ENCODE measurements at places on chromosomes 7 and 10. TPM values are rescaled to one million over a fixed set of nuclear protein-coding genes. Genes with fewer than 3 reads are reported as not detected.

The IL2RA gene
- polyA plus RNA-seq, result 8.3 TPM

The CPXM2 gene
- polyA plus RNA-seq, result not detected

The H2BK1 gene
- polyA plus RNA-seq, result not detected

GRCh38 chr10:124723826-124724225 is 20.4 kb downstream of the FAM53B start:
- H3K27me3 ChIP-seq, result no peaks in the 10 kb centered on the region
- H3K27ac ChIP-seq, result peak overlapping the region; percentile 69
- H3K4me1 ChIP-seq, result peaks cover 95% of the 10 kb centered on the region

- H3K4me3 ChIP-seq, result no peak overlapping the region
- no peaks in the 10 kb centered on the region for H3K36me3 ChIP-seq
- no peak for DNase-seq
- H3K27me3 ChIP-seq, result no peaks in the 10 kb centered on the region
- no peaks in the 10 kb centered on the region for H3K4me1 ChIP-seq
These were observed 622.3 kb downstream of the SUGCT start for GRCh38 chr7:40757109-40757508.

DNA sequence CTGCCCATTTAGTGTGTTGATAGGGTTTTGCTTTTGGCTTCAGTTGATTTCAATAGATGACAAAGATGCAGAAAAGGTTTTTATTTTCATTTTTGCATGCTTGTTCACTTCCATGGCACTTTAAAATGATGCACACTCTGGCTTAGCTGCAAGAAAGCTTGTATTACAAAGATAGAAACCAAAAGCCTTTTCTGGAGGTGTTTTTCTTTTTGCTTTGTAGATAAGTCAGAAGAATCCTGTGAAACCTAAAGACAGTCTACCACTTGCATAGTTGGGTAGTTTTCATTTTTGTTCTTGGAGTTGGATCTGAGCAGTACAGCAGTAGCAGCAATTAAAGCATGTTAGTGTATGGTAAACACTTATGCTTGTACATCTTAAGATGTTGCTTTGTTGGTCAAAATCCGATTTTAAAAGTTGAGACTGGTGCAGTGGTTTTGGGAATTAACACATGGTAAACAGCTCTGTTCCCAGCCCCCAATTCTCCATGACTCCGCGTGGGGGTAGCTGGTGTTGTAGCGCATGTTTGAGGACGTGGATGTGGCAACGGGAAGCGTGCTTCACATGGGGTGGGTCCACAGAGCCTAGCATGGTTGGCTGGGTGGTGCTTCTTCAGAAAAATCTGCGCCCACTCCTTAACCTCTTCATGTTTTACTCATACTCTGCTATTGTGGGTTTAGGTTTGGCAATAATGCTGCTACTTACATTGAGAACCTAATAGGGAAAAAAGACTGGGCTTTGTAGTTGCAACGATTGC is 19.8 kb downstream of the CCNY start:
- peaks cover 60% of the 10 kb centered on the region for H3K4me1 ChIP-seq
- H3K27me3 ChIP-seq, result no peaks in the 10 kb centered on the region
- H3K4me3 ChIP-seq, result no peak overlapping the region
- H3K36me3 ChIP-seq, result no peaks in the 10 kb centered on the region
- no peak overlapping the region for H3K27ac ChIP-seq
- DNase-seq, result no peak

GRCh38 chr7:158828133-158829020 is 932 bp downstream of the ESYT2 start:
- H3K36me3 ChIP-seq, result no peaks in the 10 kb centered on the region
- H3K27me3 ChIP-seq, result no peaks in the 10 kb centered on the region
- peak overlapping the region; percentile 93 for H3K27ac ChIP-seq
- peak; percentile 17 for DNase-seq
- peak overlapping the region; percentile 73 for H3K4me3 ChIP-seq

DNA sequence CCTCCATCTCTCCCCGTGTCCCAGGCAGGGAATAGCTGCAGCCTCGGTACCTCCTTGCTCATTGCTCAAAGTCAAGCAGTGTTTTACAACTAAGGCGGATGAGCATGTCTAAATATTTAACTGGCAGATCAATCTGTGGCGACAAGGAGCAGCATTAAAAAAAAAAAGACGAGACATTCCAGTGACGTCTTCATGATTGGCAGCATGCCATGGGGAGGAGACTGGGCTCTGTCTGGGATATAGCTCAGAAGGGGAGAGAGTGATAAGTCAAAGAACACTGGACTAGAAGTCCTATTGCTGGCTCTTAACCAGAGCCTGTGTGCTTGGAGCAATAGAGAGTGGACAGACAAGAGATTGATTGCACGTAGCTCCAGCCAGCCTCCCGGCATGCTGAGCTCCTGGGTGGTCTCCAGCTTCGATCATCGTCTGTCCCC is 287.5 kb upstream of the PODXL start:
- H3K27me3 ChIP-seq, result no peaks in the 10 kb centered on the region
- no peak overlapping the region for H3K27ac ChIP-seq
- H3K36me3 ChIP-seq, result no peaks in the 10 kb centered on the region
- DNase-seq, result no peak
- H3K4me3 ChIP-seq, result no peak overlapping the region
- no peaks in the 10 kb centered on the region for H3K4me1 ChIP-seq

DNA sequence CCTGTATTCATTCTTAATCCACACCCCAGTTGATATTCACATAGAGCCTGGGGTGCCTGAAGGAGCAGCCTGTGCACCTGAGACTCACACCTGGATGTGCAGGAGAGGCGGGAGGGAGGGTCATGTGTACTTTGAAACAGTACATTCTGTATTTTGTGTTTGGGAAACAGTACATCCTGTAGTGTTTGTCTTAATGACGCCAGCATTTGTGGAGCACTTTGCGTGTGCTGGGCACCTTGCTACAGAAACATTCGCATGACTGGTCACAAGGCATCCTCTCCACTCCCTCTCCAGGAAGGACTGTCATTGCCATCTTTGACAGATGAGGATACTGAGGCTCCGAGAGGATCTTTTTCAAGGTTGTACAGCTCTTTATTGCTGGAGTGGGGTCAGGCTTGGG is 132.1 kb downstream of the TACC2 start:
- no peaks in the 10 kb centered on the region for H3K4me1 ChIP-seq
- H3K4me3 ChIP-seq, result no peak overlapping the region
- H3K36me3 ChIP-seq, result no peaks in the 10 kb centered on the region
- H3K27me3 ChIP-seq, result no peaks in the 10 kb centered on the region
- no peak overlapping the region for H3K27ac ChIP-seq
- DNase-seq, result no peak

GRCh38 chr7:37070471-37070870 is 346.2 kb upstream of the AOAH start:
- H3K27ac ChIP-seq, result no peak overlapping the region
- H3K4me3 ChIP-seq, result no peak overlapping the region
- no peaks in the 10 kb centered on the region for H3K27me3 ChIP-seq
- no peak for DNase-seq

GRCh38 chr7:88218836-88219605 is 817 bp downstream of the SRI start:
- peaks cover 4% of the 10 kb centered on the region for H3K36me3 ChIP-seq
- H3K4me1 ChIP-seq, result peaks cover 26% of the 10 kb centered on the region
- no peaks in the 10 kb centered on the region for H3K27me3 ChIP-seq
- peak overlapping the region; percentile 73 for H3K27ac ChIP-seq
- peak overlapping the region; percentile 87 for H3K4me3 ChIP-seq

DNA sequence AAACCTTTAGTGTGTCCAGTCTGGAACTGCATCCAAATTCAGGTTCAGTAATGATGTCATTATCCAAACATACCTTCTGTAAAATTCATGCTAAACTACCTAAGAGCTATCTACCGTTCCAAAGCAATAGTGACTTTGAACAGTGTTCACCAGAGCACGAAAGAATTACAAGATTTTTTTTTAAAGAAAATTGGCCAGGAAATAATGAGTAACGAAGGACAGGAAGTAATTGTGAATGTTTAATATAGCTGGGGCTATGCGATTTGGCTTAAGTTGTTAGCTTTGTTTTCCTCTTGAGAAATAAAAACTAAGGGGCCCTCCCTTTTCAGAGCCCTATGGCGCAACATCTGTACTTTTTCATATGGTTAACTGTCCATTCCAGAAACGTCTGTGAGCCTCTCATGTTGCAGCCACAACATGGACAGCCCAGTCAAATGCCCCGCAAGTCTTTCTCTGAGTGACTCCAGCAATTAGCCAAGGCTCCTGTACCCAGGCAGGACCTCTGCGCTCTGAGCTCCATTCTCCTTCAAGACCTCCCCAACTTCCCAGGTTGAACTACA is 694 bp upstream of the FAS start:
- no peak for DNase-seq
- H3K36me3 ChIP-seq, result no peaks in the 10 kb centered on the region
- H3K4me3 ChIP-seq, result peak overlapping the region; percentile 88

DNA sequence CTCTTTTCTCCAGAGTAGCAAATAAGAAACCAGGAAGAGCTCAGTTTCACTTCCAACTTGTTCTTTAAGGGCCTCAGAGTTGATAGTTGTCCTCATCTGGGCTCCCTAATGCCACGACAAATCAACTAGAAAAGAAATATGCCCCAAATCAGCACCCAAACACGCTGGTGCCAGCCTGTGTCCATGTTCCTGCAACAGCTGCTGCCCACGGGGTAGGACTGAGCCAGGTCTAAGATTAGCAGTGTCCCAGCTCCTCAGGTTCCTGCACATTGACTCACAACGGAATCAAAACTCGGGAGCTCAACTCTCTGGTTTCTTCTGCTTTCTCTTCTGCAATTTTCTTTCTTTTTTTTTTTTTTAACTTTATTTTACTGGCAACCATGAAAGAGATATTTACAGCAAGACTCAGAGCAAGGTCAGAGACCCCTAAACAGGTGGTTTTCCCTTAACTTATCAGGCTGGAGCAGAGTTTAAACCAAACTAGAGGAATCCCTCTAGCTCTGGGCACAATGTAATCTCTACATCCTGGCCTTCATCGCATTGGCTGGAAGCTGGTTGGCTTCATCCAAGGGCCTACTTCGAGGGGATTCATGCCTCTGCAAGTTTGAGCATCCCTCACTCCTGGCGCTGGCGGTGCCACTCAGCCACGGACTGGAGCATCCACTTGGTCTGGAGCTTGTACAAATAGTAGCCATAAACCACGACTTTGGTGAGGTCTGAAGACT is 126.1 kb downstream of the PFKFB3 start:
- H3K4me3 ChIP-seq, result no peak overlapping the region
- H3K27ac ChIP-seq, result no peak overlapping the region
- H3K27me3 ChIP-seq, result no peaks in the 10 kb centered on the region
- H3K36me3 ChIP-seq, result no peaks in the 10 kb centered on the region
- DNase-seq, result no peak
- H3K4me1 ChIP-seq, result no peaks in the 10 kb centered on the region

DNA sequence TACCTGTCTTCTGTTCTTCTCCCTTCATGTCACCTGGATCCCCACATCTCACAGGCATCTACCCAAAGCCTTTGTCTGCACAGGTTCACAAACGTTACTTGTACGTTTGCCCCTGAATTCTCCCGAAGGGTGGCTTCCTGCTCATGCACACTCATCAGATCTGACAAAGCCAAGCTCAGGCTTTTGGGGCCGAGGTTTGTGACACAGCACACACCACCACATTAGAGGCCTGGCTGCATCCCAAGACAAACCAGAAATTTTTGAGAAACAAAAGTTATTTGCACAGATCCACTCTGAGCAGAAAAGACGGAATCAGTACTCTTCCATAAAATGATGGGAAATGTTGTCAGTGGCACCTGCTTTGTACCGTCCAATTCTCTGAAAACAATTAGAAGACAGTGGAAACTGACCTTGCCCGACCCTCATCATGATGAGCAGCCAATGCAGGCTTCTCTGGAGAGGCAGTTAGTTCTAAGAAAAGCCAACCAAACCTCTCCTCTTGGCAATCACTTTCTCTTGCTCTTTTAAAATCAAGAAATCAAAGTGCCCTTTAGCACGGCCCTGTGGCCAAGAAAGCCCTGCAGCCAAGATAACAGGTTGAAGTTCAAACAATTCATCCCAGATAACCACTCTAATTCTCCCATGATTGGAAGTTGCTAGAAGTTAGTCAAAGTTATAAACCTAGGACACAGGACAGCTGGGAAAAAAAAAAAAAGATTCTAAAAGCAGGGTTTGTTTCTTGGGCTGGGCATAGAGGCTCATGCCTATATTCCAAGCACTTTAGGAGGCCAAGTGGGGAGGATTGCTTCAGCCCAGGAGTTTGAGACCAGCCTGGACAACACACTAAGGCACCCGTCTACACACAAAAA is 13.6 kb upstream of the SVIL start:
- H3K4me1 ChIP-seq, result peaks cover 27% of the 10 kb centered on the region
- no peak overlapping the region for H3K27ac ChIP-seq
- no peaks in the 10 kb centered on the region for H3K27me3 ChIP-seq
- no peak overlapping the region for H3K4me3 ChIP-seq

- H3K4me3 ChIP-seq, result no peak overlapping the region
- no peaks in the 10 kb centered on the region for H3K27me3 ChIP-seq
- H3K4me1 ChIP-seq, result no peaks in the 10 kb centered on the region
- H3K27ac ChIP-seq, result no peak overlapping the region
These were observed 94.0 kb upstream of the STEAP1B start for GRCh38 chr7:22594020-22594419.

GRCh38 chr10:11683529-11684320 is 58.5 kb upstream of the ECHDC3 start:
- DNase-seq, result no peak
- H3K36me3 ChIP-seq, result no peaks in the 10 kb centered on the region
- H3K4me1 ChIP-seq, result peaks cover 53% of the 10 kb centered on the region
- no peaks in the 10 kb centered on the region for H3K27me3 ChIP-seq
- H3K27ac ChIP-seq, result no peak overlapping the region

GRCh38 chr7:16347066-16347826 is 74.1 kb downstream of the CRPPA start:
- peaks cover 17% of the 10 kb centered on the region for H3K4me1 ChIP-seq
- H3K27me3 ChIP-seq, result no peaks in the 10 kb centered on the region
- no peak overlapping the region for H3K27ac ChIP-seq
- no peaks in the 10 kb centered on the region for H3K36me3 ChIP-seq
- no peak for DNase-seq

GRCh38 chr10:118568327-118568848 is 27.1 kb downstream of the PRLHR start:
- H3K4me1 ChIP-seq, result peaks cover 11% of the 10 kb centered on the region
- H3K4me3 ChIP-seq, result no peak overlapping the region
- H3K27me3 ChIP-seq, result no peaks in the 10 kb centered on the region
- H3K27ac ChIP-seq, result no peak overlapping the region
- peak; percentile 59 for DNase-seq

DNA sequence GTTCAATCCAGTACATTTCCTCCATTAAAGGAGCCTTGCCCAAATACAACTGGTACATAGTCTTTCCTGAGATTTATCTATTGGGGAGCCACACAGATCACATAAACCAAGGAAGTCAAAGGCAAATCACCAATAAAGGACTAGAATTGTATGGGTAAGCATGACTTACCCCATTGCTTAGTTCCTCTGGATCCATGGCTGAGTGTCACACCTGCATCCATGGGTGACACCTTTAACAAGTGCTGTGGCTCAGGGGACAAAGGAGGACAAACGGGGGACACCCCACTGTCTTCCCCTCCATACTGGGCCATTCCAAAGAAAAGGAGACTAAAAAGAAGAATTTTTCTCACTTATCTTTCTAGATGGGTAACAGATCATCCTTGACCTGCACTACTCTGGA is 30.4 kb downstream of the ZNF92 start:
- H3K36me3 ChIP-seq, result peaks cover 8% of the 10 kb centered on the region
- no peaks in the 10 kb centered on the region for H3K27me3 ChIP-seq
